ENCODE measurements at places on chromosomes 1 and 21.

DNA sequence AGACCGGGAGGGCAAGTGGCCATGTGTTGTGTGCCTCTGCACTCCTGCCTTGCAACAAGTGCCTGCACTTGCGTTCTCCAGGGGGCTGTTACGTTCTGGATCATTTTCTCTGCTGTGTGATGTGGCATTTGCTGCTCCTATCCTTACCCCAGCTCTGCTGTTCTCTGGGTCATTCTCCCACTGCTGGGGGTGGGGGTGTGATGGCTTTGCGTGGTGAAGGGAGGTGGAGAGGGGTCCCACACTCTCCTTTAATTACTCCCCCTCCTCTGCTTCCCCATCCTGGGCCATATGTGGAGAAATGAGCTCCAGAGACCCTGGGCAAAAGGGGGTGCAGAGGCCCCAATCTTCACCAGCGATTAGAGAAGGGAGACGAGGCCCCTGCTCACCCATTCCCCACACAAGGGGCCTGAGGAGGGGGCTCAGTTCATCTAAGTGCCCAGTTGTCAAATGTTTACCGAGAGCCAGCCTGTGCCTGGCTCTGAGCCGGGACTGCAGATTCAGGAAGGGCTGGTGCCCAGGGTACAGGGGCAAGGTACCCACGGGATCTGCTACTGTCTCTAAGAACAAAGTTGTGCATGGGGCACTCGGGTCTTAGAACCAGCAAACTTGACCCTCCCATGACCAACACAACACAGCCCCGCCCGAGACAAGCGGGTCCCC lies 355.4 kb downstream of the PTPRU start:
- no peak for DNase-seq

GRCh38 chr1:91851130-91852010 lies 34.6 kb downstream of the TGFBR3 start:
- DNase-seq = no peak

DNA sequence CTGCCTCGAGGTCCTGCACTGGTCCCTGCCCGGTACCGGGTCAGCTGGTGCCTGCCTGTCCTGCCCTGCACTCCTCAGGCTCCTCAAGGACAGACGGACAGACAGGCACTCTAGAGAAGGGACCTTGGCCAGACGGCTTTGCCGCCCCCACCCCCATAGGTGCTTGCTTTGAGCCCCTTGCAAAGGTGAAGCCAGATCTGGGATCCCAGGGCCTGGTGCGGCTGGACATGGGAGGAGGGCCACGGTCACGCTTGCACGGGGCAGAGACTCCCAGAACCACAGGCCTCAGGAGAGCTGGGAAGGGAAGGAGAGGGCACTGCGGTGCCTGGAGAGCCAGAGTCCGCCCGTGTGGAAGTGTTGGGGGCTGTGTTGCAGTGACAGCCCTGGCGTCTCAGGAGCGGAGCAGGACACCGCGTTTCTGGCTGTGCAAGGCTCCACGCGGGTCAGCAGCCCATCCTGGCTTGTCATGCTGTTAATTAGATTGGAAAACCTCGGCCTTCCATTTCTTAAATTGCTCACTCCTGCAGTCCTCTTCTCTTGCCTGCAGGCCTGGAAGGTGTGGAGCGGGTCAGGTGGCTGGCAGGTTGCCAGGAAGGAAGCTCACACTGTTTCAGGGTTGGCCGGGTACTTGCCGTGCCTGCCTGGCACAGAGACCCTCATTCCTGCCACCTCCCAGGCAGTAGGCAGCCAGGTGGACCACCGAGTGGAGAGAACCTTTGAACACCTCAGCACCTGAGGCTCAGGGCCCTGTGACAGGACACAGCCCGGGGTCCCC lies 16.3 kb downstream of the COL18A1 start:
- no peak for DNase-seq

DNA sequence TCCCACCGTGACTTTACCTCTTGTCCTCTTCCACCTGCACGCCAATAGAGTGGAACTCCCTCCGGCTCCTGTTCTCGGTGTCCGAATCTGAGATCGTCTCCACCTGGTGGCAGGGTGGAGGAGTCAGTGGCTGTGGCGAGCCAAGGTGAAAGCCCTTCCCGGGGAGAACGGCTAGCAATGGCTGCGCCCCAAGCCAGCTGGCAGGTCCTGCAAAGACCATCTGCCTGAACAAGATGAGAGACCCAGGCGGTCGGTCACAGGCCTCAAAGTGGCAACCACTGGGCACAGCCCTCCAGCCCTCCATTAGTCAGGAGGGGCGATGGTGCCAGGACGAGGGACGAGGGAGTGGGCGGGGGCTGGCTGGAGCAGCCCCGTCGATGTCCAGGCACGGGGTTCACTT lies 25.4 kb upstream of the SMIM12 start:
- peak; percentile 83 for DNase-seq

DNA sequence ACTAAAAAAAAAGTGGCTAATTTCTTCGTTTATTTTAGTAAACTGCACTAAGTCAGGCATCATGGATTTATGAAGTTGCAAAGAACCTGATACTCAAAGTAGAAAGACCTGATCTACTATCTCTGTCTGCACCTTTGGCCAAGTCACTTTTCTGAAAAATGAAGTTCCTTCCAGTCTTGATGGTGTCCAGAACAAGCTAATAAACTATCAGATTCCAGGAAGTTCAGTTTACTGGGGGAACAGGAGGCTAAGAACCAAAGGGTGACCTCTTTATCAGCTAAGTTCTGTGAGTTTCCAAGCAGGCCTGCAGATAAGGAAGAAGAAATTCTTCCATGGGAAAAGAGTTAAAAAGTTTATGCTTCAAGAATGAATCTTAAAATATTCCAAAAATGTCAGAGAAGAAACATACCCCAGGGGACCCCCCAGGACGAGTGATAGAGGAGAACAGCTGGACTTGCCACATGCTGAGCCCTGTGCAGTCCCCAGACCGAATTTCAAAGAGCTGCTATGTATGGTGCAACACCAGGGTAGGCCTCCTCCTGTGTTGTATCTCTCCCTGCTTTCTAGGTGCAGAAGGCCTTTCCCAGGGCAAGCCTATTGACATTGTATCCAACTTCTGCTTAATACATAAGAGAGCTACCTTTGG lies 72.8 kb upstream of the FGGY start:
- DNase-seq = no peak

GRCh38 chr1:7754234-7754633 lies 16.9 kb upstream of the VAMP3 start:
- no peak for DNase-seq

DNA sequence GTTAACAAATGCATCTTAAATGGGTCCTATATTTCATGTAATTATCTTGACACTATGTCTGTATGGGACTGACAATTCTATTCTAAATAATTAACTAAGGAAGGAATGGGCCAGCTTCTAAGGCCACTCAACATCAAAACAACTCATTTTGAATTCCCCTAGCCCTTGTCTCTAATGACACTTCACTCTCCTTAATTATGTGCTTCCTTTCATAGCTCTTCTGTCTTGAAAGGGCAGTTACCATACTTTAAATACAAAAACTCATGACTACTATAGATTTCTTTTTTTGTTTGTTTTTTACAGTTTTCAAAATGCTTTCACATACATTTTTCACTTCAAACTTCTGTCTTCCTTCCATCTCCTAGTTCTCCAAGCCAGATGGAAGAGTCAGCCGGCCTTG lies 126.1 kb upstream of the CHODL start:
- DNase-seq = no peak

- DNase-seq = no peak
Measured at GRCh38 chr1:26696654-26697430, 1.0 kb downstream of the ARID1A start.

DNA sequence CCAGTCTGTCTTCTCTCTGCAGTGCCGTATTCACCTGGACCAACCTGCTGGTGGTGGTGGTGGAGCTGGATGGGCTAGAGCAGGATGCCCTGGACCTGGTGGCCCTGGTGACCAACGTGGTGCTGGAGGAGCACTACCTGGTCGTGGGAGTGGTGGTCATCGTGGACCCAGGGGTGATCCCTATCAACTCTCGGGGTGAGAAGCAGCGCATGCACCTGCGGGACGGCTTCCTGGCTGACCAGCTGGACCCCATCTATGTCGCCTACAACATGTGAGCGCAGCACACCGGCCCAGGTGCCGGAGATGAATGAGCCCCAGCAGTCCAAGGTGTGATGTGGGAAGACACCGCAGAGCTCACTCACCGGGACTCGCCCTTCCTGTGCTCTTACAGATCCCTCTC lies 37.5 kb downstream of the S100B start:
- no peak for DNase-seq

- DNase-seq = no peak
Measured at GRCh38 chr1:158819461-158820443, 11.4 kb upstream of the MNDA start.

DNA sequence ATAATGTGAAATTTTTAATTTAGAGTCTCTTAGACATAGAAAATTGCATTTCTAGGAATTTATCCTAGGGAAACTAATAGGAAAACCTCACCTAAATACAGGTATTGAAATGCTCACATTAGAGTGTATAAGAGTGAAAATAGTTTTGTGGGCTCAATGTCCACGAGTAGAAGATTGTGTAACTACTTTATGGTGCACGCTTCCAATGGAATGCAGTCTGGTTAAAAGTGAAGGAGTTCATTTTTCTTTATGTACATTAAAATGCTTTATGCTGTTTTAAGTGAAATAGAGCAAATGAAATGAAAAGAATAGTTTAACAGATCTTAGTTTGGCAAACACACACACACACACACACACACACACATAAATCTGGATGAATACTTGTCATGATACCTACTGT lies 278.2 kb downstream of the USP25 start:
- DNase-seq = no peak

GRCh38 chr1:172041742-172042141 lies 200.4 kb downstream of the DNM3 start:
- no peak for DNase-seq

GRCh38 chr1:157252473-157252872 lies 114.3 kb upstream of the ETV3 start:
- DNase-seq = no peak

GRCh38 chr1:61156576-61157467 lies 74.5 kb downstream of the NFIA start:
- no peak for DNase-seq

DNA sequence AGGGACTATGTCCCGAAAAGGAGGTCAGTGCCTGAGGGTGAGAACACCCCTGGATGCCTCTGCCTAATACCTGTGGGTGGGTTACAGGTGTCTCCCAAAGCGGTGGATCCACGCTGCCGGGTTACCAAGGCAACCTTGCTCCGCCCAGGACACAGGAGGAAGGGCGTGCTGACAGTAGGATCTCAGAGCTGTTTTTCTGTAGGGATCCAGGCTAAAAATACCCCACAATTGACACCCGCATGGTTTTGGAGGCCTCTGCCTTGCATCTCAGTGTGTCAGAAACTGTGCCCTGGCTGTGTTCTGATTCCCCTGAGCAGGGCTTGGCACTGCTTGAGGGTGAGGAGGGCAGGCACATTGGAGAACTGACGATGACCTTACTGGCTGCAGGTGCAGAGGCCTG lies 118.0 kb downstream of the IER5 start:
- DNase-seq = no peak

GRCh38 chr21:44708213-44708865 lies 3.0 kb downstream of the TSPEAR start:
- no peak for DNase-seq

DNA sequence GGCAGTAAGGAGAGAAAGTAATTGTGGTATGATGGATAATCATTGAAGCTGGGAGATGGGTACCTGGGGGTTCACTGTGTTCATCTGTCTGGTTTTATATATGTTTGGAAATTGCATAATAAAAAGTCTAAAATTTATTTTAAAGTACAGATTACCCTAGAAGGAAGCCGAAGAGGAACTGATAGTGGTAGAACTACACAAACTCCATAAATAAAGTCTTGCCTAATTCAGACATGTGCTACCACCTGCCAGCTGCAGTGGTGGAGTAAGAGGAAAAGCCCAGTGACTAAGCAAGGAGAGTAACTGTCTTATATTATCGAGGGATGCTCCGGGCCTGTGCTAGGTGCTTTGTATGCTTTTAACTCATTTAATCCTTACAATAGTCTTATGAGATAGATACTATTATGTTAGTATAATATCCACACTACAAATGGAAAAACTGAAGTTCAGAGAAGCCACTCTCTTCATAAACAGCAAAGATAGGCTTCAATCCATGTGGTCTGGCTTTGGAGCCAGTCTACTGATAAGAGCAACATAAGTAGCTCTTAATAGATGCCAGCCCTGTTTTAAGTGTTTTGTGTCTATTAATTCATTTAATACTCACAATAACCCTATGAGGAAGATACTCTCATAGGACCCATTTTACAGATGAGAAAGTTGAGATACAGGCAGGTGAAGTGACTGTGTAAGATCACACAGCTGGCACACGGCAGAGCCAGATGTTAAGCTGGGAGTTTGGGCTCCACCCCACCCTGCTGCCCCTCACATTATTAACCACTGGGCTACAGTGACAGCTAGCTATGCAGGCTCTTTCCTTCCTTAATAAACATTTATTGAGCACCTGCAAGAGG lies 56.8 kb upstream of the HNRNPU start:
- no peak for DNase-seq

Measured in H1 (cell line).